ENCODE measurements at places on chromosomes 13 and 19. TPM values are rescaled to one million over a fixed set of nuclear protein-coding genes. Genes with fewer than 3 reads are reported as not detected.

Gene POLRMT
- 58.2 TPM for total RNA-seq

Gene CPAMD8
- 1.8 TPM for total RNA-seq

Gene DIRAS1
- total RNA-seq: 7.7 TPM

Gene GARIN5A
- total RNA-seq: 0.67 TPM

Gene JSRP1
- total RNA-seq: 0.54 TPM

Gene C1QTNF9B
- total RNA-seq: not detected

Gene IGLON5
- total RNA-seq: not detected

Gene RFPL4A
- not detected for total RNA-seq

Gene IRF3
- 171 TPM for total RNA-seq

Gene SBSN
- total RNA-seq: not detected

Gene MIA
- total RNA-seq: 1.1 TPM

Gene VSTM1
- not detected for total RNA-seq

Gene F10
- total RNA-seq: not detected

Gene B3GNT3
- total RNA-seq: not detected

Gene LILRA2
- 0.22 TPM for total RNA-seq

Gene RDH8
- total RNA-seq: not detected

Gene CRTC1
- 13.1 TPM for total RNA-seq

Gene RNASEH2B
- total RNA-seq: 92.3 TPM

Gene HSPB6
- not detected for total RNA-seq

Gene OR7C1
- not detected for total RNA-seq

Gene SHISA2
- total RNA-seq: not detected
